NCI-H187 (cell line): ENCODE measurements at places on chromosomes 1 and 21.

GRCh38 chr1:154344977-154345837, 19.9 kb downstream of the ATP8B2 start:
- peak; percentile 24 for DNase-seq

- DNase-seq = no peak
Observed at GRCh38 chr1:908661-909060, 15.1 kb upstream of the SAMD11 start.

DNA sequence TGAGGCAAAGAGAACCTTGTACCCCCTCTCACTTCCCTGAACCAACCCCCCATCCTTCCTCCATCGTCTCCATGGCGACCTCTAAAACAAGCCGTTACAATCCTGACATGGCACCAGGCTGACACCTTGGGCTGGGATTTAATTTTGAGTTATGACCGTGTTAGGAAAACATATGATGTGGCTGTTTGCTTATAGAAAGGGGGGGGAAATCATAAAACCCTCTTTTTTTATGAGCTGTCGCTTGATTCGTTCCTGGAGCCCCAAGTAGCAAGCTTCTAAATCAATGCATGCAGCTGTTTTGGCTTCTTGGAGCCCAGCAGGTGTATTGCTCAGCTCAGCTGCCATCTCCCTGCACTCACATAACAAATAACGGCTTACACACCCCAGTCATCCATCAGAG, 301.2 kb upstream of the SPAG17 start:
- no peak for DNase-seq

DNA sequence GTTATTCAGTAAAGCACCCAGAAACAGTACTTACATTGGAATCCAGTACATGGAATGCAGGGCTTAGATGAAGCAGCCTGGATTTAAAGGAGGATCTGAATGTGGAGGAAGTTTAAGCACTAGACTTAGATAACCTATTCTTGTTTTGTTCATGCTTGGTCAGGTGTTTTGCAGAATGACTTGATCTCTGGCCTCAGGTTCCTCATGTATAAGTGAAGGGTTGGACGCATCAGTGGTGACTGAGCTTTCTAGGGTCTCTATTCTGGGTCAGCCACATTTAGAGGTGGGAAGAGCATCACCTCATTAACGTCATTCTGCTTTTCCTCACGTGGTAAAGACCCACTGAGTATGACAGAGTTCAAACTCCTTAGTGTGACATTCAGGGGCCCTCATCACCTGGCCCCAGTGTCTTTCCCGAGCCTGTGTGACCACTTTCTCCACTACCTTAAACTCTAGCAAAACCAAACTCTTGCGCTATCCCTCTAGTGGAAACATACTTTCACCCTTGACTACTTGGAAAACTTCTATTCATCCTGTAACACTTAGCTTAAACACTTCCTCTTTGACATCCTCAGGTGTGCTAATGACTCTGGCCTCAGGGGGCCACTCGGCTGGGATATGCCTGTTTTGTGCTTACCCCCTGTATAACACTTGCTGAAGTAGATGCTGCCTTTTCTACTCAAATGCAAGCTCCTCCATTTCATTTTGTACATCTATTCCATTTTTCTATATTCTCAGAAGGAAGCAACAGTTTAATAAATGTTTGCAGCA, 871 bp upstream of the ERICH3 start:
- no peak for DNase-seq

GRCh38 chr1:209400351-209401220, 182.9 kb upstream of the CAMK1G start:
- DNase-seq = no peak

DNA sequence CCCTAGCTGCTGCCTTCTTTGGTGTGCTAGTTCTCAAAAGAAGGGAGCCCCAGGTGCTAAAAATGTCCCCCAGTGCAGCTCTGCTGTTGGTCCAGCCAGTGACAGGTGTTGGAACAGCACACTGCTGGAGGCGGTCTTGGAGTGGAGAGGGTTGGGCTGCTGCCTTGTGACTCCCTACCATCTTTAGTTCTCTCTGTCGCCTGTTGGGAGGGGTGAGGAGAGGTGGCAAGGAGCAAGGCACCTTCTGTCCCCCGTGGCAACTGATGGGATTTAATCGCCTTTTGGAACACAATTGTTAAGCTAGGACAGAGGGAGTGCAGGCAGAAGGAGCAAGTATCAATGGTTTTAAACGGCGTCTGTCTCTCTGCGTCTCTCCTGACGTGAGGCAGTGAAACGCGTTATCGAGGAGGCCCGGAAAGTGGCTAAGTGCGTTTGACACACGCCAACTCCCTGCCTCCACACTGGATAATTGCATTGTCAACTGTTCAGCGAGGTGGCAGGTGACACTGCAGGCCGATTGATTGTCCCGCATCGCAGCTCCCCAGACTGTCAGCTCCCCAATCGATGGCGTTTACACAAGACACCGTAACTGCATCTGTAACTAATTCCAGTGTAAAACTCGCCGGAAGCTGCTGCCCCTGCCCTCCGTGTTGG, 34.0 kb downstream of the TMEM53 start:
- DNase-seq = no peak

DNA sequence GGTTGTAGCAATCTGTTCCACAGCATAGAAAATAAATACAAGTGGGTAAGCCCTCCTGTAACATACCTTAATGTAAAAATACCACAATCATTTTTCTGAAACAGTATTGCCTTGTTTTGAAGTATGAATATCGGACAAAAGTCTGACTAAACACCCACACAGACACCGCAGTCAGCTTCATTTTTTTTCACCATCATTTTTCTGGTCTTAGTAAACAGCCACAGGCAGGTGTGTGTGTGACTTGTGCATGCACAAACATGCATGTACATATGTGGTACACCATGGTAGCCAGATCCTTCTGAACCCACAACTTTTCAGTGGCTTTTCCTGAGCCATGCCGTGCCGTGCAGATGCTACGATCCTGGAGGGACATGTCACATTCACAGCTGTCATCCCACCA, 261.7 kb downstream of the PCP4 start:
- no peak for DNase-seq

- no peak for DNase-seq
Observed at GRCh38 chr21:32143241-32143939, 135.5 kb downstream of the MIS18A start.

DNA sequence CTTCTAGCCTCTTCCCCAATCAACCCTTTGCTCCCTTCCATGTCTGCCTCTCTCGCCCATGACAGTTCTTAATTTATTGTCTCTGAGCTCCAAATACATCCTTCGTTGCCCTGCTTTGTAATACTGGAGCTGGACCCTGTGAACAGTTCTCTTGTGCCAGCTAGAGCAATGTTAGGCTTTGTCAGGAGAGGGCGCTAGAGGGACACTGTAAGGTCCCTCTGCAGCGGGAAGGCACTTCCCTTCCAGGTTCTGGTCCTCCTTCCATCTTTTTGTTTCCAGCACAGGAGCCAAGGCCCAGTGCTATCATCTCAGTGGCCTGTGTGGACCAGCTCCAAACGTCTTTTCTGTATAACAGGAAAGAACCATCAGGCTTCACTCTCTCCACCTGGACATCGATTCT, 95.9 kb downstream of the PTPRU start:
- no peak for DNase-seq

- no peak for DNase-seq
Observed at GRCh38 chr21:34992736-34993398, 56.2 kb downstream of the RUNX1 start.

GRCh38 chr21:42239973-42240372, 21.0 kb downstream of the ABCG1 start:
- no peak for DNase-seq

DNA sequence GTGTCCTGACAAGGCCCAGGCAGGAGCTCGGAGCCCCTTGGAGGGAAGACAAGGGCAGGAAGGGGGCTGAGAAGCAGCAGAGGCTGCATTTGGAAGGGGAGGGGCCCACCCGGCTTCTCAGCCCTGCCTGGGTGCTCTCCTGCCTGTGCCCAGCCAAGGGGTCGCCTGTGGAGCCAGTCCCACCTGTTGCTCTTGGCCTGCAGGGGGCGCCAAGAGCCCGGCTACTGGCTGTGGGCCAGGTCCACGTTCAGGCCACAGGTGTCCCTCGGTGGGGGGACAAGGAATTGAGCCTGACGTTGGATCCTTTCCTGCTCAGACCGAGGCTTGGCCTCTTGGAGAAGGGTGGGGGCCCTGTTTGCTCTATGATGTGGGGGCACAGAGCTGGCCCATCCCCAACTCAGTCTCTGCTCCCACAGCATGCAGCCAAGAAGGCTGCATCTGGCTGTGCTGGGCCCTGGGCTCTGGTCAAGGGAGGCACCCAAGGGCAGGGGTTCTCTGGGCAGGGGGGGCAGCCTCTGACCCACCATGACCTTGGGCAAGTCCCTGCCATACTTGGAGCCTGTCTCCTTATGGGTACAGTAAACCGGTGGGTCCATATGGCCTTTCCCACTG, 10.9 kb downstream of the WNT4 start:
- peak; percentile 34 for DNase-seq

DNA sequence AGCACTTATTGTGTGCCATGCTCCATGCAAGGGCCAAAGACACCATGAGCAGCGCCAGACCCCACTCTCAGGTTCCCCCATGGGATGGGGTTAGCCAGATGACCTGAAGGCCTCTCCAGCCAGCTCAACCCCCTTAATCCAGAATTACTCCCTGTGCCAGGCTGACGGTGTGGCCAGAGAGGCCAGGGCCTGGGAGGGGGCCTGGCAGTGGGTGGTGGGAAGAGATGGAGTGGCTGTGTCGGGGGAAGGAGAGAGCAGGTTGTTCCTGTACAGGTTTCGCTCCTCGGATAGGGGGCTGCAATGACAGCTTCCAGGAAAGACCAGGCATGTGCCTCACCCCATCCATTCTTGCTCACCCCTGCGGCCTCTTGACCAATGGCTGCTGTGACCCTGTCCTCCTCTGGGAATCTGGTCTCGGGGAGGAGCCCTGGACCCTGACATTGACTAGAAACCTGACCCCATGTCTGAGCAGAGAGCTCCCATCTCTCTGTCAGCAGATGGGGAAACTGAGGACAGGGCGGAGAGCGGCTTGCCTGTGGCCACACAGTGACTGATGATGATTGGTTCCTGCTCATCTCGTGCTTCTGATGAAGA, 345.3 kb downstream of the MATN1 start:
- no peak for DNase-seq

GRCh38 chr1:109799445-109799844, 35.7 kb upstream of the EPS8L3 start:
- no peak for DNase-seq

GRCh38 chr1:109256971-109257681, 7.8 kb downstream of the CELSR2 start:
- DNase-seq = no peak

- DNase-seq = no peak
Observed at GRCh38 chr1:231808990-231809389, 182.4 kb downstream of the DISC1 start.

DNA sequence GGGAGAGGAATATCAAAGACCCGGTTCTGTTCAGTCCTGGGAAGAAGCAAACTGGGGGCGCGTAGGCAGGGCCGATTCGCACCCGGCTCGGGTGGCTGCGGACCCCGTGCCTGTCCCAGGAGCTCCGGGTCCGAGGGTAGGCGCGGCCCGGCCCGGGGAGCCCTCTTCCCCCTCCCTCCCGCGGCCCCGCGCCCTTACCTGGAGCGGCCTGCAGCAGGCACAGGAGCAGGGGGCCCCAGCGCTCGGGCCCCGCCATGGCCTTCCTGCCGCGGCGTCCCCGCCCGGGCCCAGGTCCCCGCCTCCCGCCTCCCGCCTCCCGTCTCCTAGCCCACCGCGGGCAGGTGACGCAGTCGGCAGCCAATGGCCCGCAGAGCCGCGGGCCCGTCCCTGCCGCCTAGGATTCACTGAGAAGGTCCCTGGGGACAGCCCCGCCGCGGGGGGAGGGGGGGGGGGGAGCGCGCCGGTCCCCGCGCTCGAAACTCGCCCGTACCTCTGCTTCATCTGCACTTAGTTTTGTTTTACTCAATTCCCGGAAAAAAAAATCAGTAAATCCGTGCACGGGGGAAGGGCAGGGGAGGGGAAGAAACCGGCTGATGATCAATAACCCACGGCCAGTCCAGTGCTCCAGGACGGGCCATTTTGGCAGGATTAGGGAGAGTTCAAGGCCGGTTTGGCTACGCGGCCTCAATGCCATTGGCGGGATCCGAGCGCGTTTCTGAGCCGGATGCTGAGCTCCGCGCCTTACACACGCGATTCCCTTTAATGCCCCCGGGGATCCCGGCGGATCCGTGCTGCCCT, at the start of gene IFNLR1:
IFNLR1 (minus strand) TSS at position 297 of the 798 bp plus-strand sequence; CDS start at position 256, 41 bp downstream.
- DNase-seq = peak; percentile 61

- DNase-seq = no peak
Observed at GRCh38 chr1:221683681-221684080, 58.2 kb downstream of the DUSP10 start.

DNA sequence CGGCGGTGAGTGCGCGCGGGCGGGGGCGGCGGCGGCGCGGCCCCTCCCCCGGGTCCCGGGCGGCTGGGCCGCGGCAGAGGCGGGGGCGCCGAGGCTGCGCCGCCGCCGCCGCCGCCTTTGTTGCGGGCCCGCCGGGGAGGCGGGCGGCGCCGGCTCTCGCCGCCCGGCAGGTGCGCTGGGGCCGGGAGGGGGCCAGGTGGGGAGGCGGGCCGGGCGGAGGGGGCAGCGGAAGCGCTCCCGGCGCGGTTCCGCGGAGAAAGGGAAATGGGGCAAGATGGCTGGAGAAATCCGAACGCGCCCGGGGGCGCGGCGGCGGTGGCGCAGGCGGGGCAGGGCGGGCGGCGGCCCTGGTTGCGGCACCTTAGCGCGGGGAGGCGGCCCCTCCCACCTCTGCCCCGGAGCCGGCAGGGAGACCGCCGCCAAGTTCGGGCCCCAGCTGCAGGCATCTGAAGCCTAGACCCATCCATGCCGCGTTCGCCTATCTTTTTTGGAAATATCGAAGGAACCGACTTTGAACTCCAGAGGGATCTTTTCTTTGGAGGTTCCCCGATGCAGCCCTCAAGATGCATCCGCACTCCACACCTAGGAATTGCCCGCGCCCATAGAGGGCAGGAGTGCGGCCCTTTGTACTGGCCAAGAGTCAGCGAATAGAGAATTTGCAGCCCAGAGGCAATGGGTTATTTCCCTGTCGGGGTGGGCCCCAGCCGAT, 479 bp downstream of the POGK start:
- DNase-seq = peak; percentile 31
